ENCODE measurements at places on chromosomes 6 and 20.

GRCh38 chr6:26312096-26312463 lies 52.9 kb upstream of the BTN3A2 start:
- no peak for DNase-seq

DNA sequence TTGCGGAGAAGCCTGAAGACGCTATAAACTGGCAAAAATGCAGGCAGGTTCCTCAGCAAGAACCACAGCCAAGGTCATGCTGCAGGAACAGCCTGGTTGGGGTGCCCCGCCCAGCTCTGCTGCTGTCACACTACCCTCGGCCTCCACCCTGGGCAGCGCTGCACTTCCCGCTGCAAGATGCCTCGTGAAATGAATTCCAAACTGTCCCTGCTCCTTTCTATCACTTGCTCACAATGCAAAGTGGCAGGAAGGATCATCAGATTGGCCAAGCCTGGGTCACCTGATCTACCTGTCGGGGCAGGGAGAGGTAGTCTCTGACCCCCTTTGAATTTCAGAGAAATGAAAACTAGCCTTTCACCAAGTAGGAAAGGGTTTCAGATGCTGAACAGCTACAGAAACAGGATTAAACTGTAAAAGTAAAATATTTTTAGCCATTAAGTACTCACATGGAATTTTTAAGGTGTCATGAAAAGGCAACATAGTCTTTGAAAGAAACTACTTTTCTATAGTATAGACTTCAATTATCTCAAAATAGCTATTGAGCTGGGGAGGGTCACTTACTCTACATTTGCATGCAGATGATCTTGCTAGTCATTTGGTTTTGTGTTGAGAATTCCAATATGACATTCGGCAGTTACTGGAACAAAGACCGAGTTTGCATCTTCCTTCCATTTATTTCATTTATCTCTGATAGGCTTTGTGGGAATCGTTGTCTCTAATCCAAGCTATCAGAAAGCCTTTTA lies 236.4 kb upstream of the ASCC3 start:
- no peak for DNase-seq

DNA sequence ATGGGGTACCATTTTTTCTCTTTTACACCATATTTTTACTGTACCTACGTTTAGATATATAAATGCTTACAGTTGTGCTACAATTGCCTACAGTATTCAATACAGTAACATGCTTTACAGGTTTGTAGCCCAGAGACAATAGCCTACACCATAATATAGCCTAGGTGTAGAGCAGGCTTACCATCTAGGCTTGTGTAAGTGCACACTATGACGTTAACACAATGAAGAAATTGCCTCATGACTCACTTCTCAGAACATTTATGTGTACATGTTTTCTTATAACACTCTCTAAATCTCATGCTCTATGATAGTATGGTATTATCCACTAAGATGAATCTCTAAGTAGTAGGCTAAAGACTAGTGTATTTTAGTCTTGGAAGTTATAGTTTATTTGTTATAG lies 13.5 kb downstream of the GPR63 start:
- DNase-seq, result no peak

DNA sequence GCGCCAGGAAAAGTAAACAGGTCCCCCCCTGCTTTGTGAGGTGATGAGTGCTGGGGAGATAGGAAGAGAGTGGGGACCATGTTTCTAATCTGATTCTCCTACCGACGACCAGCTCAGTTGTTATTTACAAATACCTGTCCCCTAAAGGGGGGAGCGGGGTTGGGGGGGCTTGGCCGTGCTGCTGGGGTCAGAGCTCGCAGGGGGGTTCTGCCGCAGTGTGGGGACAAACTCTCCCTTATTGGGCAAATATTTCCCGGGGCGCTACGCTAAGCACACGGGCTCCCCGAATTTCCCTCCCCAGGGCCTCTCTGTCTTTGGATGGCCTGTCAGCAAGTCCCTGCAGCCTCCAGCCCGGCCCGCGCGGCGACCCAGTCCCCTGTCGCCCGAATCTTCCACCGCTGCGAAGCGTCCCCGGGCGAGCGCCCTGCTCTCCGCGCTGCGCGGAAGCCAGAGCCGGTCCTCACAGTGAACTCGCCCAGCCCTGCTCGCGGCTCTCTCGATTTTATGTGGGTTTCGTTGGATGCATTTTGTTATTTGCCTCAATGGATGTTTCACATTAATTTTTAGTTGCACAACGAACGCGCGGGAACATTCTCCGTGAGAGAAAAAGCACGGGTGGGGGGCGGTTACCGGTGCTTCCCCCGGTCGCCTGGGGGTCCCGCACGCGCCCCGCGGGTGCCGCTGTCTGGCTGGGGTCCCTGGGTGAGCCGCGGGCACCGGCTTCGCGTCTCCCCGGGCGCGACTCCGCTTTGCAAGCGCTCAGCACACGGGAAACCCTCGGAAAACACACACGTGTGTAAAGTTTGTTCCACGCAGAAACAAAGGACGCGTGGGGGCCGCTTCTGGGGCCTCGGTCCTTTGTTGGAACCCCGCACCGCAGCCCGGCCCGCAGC lies 1.5 kb upstream of the STX16 start:
- DNase-seq, result peak; percentile 50
